ENCODE measurements at places on chromosomes 6 and 20.

GRCh38 chr6:143400258-143401067 lies 50.0 kb downstream of the ADAT2 start:
- no peak for DNase-seq

DNA sequence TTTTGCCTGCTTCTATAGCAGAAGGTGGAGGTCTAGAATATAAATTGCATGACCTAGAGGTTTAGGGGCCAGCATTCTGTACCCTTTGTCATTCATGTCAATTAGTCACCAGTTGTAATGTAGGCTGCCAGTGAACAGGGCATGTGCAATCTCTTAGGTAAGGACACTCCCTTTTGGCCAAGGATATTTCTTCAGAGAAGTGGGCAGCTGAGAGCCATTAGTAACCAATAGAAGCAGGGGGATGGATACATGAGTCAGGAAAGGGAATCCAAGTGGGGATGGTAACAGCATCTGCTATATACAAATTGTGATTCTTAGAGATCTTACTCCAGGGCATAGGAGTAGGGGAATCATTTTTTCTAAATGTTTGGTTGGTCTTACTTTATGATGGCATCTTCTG lies 494.2 kb upstream of the JAG1 start:
- DNase-seq = no peak

DNA sequence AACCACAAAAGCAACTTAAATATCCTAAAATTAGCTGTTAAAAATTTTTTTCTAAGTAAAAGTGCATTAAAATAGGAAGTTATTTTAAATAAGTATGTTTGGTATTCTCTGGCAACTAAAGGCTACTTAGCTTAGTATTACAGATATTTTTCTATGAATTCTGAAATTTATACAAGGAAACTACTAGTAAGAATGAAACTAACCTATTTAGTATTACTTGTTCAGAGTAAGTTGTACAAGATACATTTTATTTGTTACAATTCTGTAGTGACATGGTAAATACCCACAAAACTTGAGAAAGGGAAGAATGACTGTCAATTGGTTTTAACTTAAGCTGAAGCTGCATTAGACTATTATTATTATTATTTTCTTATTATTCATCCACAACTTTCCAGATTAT lies 6.5 kb downstream of the PHIP start:
- DNase-seq = no peak

GRCh38 chr6:161481786-161482516 lies 208.1 kb upstream of the AGPAT4 start:
- no peak for DNase-seq

DNA sequence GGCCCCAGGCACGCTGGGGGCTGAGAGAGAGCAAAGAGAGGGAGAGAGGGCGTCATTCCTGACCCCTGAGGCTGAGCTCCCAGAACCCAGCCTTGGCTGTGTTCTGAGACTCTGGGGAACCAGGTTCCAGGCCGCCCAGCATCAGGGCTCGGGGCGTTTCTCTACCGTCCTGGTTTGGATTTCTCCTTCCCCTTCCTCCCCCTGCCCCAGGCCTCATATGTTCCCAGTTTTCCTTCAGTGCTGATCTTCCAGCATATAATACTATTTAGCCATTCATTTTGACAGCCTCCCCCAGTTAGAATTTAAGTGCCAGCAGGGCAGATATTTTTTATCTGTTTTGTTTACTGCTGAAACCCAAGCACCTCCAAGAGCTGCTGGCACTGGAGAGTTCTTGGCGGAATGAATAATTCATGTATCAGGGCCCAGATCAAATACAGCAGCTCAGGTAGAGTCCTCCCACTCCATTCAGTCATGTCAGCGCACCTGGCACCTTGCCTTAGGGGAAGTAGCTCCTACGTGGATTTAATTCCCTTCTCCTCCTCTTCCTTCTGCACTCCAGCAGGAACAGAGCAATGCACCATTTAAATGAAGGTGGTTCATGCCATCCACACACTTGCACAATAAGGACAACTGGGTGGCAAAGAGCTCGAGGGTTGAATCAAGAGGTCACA lies 23.4 kb upstream of the FRMD1 start:
- no peak for DNase-seq

GRCh38 chr6:113352029-113352801 lies 504.9 kb upstream of the MARCKS start:
- no peak for DNase-seq

GRCh38 chr6:144007478-144008119 lies 460 bp downstream of the PLAGL1 start:
- DNase-seq = no peak

Measured in activated CD8-positive, alpha-beta memory T cell treated with anti-CD3 and anti-CD28 coated beads, Interleukin-2, amount 50 U/mL, for 48 hours (primary cell).